NCI-H1092 (cell line): ENCODE measurements at places on chromosomes 1 and 21.

DNA sequence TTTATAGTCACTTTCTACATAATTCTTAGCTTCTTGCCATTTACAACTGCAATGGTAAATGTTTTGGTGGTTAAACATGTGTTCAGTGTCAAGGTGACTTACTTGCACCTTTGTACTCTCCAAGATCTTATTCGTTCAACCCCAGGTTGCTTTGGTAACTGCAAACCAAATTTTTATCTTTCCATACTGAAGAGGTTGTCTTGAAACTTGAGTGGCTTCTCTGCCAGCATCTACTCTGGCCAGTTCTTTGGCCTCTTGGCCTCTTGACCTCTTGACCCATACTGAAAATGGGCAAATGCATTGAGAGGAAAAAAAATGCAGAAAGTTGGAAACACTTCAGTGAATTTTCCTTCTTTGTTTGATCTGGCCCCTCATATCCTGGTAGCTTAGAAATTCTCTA is 88.0 kb upstream of the LRRC7 start:
- no peak for DNase-seq

DNA sequence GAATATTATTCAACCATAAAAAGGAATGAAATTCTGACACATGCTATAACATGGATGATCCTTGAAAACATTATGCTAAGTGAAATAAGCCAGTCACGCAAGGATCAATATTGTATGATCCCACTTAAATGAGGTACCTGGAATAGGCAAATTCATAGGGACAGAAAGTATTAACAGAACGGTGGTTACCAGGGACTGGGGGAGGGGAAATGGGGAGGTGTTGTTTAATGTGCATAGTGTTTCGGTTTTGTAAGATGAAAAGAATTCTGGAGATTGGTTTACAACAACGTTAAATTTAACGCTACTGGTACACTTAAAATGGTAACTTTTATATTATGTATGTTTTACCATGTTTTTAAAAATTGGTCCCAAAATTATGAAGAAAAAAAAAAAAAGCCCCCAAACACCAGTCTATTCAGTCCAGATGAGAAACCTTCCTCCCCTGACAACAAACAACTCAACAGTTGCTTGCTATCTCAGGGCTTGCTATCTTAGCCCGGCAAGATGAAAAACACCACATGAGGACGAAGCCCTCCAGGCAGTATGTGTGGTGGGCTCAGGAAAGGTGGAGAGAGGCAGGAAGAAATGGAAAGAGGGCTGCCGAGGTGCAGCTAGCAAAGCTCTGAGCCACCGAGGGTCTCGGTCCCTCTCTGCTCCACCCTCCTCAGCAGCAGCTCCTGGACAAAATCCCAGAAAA is 8.5 kb downstream of the NUAK2 start:
- DNase-seq = no peak

GRCh38 chr1:36420409-36420808 is 22.7 kb upstream of the LSM10 start:
- DNase-seq = no peak

- no peak for DNase-seq
Observed at GRCh38 chr1:231407547-231408396, 14.3 kb downstream of the EGLN1 start.

GRCh38 chr1:14294860-14295536 is 303.5 kb upstream of the KAZN start:
- DNase-seq = no peak

DNA sequence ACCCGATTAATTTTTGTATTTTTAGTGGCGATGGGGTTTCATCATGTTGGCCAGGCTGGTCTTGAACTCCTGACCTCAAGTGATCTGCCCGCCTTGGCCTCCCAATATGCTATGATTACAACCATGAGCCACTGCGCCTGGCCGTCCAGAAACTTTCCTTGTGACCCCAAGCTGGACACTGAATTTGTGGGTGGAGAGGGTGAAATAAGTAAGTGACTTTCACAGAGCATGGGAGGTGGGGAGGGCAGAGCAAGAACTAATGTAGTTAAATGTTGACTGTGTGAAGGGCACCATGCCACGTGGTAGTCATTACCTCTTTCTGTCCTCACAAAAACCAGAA is 2.7 kb upstream of the UTP11 start:
- no peak for DNase-seq

DNA sequence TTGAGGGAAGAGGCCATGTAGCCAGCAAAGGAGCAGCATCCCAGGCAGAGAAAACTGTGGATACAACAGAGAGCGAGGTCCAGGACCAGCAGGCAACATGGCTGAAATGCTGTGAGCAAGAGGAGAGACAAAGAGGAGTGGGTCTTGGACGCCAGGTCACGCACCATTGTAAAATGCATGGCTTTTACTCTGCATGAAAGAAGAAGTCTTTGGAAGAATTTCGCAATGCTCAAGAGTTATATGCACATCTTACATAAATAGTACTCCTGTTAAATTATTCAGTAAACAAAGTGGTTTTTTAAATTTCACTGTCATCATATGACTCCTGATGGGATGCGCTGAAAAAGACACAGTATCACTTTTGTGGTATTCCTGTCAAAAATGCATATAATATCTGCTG is 3.5 kb downstream of the CD244 start:
- DNase-seq = no peak
